Lower lobe of right lung (tissue), 2 donors: ENCODE measurements at places on chromosomes 16 and 17. TPM values are rescaled to one million over a fixed set of nuclear protein-coding genes. Genes with fewer than 3 reads are reported as not detected.

The PMFBP1 gene
- total RNA-seq = 0.62 TPM

The CCL16 gene
- 0.50 TPM for total RNA-seq

The SLC16A6 gene
- total RNA-seq = 7.5 TPM

The HLF gene
- 29.4 TPM for total RNA-seq

The HIC1 gene
- total RNA-seq = 20.6 TPM

The ZNF646 gene
- 23.1 TPM for total RNA-seq

The C17orf67 gene
- total RNA-seq = 3.6 TPM

The CACNG5 gene
- total RNA-seq = not detected

The CA5A gene
- 0.06 TPM for total RNA-seq

The ZNF205 gene
- 11.9 TPM for total RNA-seq
